Astrocyte (in vitro differentiated cells and primary cell): ENCODE measurements at places on chromosomes 16 and 17. TPM values are rescaled to one million over a fixed set of nuclear protein-coding genes. Genes with fewer than 3 reads are reported as not detected.

DNAAF8 gene
- total RNA-seq, result 2.7 and 2.9 TPM in 2 replicates

HOXB8 gene
- total RNA-seq, result not detected in 2 replicates

KRT28 gene
- total RNA-seq, result not detected in 2 replicates

TMEM238L gene
- not detected in 2 replicates for total RNA-seq

ESRP2 gene
- 2.5 and 5.1 TPM in 2 replicates for total RNA-seq
